ENCODE measurements at places on chromosomes 6 and 20.
A peak's percentile ranks its signal among the peaks of the same experiment; 100 is the strongest.

DNA sequence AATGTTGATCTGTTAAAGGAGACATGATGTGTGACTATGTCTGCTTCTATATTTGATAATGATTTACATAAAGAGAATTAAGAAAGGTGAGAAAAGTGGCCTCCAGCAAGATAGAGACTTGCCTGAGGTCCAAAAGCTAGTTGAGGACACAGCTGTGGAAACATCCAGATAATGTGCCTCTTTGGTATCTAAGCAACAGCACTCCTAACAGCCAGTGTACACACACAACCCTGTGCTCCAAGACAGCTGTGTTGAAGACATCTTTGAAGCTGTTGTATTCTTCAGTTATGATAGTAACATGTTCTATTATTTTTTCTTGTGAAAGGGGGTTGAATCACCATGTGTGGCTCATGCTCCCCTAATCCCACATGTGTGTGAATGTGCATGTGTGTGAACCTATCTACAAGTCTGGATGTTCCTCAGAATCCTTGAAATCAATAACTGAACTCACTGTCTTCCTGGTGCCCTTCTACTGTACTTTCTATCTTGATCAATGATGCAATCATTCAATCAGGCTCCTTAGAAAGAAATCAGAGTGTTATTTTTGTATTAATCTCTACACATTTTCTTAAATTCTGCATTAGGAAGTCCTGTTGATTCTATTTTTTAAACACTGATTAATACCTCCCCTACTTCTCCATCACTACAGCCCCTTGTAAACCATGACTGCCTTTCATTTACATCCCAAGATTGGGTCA, 116.7 kb upstream of the SSTR4 start:
- DNase-seq, result no peak

DNA sequence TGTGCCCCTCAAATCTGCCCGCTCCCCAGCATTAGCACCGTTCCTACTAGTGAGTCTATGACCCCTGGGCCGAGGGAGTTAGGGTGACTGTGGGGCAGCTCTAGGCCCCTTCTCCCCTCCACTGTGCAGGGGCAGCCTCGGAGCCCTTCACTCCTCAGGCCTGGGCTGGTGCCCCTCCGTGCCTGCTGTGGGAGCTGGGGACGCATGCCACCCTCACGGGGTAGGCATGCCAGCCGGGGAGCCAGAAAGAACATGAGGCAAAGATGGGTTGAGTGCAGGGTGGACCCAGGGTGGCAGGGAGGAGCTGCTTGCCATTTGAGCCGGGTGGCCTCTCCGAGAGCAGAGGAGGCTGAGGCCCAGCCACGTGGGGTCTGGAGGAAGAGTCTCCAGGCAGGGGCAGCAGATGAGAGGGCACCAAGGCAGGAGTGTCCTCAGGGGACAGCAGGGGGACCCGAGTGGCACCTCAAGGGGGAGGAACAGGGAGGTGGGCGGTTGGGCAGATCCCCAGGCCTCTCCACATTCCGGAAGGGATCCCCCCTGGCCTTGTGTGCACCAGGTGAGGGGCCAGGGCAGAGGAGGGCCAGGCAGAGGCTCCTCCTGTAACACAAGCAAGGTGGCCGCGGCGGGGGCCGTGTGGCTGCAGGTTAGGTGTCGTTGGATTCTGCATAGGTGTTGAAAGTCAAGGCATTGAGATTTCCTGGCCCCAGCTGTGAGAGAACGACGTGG, 18.6 kb upstream of the LSM14B start:
- DNase-seq, result no peak

DNA sequence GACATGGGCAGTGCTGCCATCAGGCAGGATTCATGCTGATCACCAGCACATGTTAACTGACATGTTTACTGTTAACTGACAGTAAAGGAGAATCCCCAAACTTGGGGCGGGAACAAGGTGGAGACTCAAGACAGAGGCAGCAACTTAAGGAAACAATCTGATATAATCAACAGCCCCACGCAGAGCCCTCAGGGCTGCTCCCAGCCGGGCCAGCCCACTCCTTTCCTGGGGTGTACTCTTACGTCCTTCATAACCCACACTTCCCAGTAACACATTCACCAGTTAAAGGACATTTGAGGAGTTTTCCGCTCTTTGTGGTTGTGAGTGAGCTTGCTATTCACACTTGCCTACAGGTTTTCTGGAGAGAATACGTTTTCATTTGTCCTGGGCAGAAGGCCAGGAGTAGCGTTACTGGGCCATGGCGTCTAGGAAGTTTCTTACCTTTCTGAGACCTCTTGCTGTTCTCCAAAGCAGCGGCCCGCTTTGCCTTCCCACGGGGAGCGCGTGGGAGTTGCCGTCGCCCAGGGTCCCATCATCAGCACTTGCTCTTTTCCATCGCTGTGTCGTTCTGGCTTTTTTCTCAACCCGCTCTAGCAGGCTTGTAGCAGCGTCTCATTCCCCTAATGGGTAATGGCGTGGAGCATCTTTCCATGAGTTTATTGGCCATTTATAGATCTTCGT, 56.4 kb downstream of the FOXF2 start:
- DNase-seq, result no peak

DNA sequence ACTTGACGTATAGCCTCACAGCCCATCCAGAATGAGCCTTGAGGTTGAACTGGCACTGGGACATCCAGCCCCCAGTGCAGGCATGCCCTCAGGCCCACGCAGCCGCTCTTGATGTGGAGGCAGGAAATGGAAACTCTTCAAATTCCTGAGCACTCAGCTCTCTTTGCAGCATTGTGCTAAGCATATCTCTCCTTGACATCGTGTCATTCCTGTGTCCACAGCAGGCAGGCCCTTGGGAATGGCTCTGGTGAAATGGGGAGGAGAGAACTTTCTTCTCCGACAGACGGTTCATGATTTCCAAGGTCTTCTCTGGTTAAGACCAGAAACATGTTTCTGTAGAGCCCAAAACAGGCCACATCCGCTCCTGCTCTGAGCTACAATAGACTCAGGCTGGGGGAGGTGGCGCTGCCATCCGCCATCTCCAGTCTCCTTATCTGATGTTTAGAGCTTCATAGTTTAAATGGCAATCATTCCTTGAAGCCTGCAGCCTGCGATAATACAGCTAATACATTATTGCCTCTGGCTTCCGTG, 248.8 kb downstream of the CDH4 start:
- no peak for DNase-seq

DNA sequence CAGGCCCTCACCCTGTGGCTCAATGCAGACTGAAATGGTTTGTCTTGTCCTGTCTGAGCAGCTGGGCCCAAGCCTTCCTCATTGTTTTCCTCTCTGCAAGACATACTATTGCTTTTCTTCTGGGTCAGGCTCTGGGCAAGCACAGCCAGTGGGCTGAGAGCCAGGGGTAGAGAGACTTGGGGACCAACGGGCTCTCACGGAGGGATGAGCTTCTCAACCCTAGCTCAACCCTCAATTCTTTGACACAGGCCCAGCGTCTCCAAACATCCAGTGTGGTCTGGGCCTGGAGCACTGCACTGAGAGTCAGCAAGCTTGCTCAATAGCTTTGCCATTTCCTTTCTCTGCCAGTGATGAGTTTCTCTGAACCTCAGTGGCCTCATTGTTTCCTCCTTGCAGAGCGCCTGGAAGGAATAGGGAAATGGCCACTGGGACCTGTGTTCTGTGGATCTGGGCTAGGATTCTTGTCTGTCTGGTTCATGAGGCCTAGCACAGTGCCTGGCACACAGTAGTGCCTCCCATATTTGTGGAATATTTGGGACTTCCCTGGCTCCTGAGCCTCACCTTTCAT, 9.3 kb downstream of the ANGPT4 start:
- peak; percentile 3 for DNase-seq

- DNase-seq, result no peak
These were observed 72.1 kb downstream of the MAP3K5 start for GRCh38 chr6:136720045-136720770.

GRCh38 chr6:89260832-89261231, 43.7 kb upstream of the GABRR1 start:
- peak; percentile 17 for DNase-seq

GRCh38 chr20:63692436-63693082, 3.9 kb upstream of the TNFRSF6B start:
- DNase-seq, result peak; percentile 42

DNA sequence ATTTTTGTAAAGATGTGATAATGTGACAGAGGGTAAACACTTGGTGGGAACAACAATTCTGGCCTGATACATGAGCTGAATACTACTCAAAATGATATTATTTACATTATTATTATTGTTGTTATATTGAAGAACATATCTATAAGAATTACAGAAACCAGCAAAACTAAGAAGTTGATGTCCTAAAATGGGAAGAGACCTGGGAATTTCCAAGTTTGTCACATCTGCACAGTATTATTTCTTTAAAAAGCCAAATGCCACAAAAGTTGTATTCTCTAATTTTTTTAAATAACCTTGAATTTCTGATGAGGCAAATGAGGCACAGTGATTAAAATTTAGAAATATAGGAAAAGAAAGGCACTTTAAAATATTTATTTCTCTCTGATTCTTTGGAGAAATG, 5.0 kb upstream of the ZNF292 start:
- no peak for DNase-seq

GRCh38 chr6:26571592-26572296, 25.0 kb upstream of the ABT1 start:
- peak; percentile 82 for DNase-seq

DNA sequence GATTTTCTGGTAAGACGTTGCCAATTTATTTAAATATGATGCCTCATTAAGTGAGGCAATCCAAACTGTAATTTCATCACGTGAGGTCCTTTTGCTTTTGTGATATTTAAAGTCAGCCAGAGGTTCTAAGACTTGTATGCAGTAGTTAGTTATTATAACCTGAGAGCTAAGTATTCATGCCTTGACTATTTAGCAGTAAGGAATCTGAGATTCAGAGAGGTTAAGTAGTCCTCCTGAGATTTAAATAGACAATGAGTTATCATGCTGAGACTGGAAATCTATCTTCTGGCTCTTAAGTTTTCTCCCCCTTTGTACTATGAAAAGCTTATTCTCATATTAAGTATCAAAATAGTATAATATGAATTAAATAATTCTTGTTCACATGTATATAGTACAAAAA, 158.0 kb downstream of the UTRN start:
- no peak for DNase-seq

GRCh38 chr20:40869218-40870147, 159.1 kb upstream of the TOP1 start:
- DNase-seq, result no peak

DNA sequence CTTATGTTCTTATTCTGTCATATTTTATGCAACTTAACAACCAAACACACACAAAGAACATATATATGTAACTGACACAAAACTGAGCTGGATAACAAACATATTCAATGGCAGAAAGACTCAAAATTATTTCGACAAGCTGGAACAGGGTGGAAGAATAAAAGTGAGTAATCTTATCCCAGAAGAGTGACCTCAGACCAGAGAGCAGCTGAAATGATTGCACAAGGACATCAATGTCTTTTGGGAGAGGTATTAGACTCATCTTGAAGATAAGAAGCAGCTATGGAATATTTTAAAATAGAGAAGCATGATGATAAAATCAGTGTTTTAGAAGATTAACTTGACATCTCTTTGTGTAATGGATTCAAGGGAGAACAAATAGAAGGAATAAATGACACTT, 191.6 kb upstream of the PRDM1 start:
- no peak for DNase-seq
